ENCODE measurements at places on chromosomes 2 and 18. TPM values are rescaled to one million over a fixed set of nuclear protein-coding genes. Genes with fewer than 3 reads are reported as not detected.
A peak's percentile ranks its signal among the peaks of the same experiment; 100 is the strongest.

GRCh38 chr2:86487062-86487461, 45.9 kb downstream of the KDM3A start:
- no peaks in the 10 kb centered on the region for H3K4me1 ChIP-seq
- H3K4me3 ChIP-seq, result no peak overlapping the region
- H3K27me3 ChIP-seq, result no peaks in the 10 kb centered on the region
- H3K36me3 ChIP-seq, result peaks cover 10% of the 10 kb centered on the region
- DNase-seq, result no peak

DNA sequence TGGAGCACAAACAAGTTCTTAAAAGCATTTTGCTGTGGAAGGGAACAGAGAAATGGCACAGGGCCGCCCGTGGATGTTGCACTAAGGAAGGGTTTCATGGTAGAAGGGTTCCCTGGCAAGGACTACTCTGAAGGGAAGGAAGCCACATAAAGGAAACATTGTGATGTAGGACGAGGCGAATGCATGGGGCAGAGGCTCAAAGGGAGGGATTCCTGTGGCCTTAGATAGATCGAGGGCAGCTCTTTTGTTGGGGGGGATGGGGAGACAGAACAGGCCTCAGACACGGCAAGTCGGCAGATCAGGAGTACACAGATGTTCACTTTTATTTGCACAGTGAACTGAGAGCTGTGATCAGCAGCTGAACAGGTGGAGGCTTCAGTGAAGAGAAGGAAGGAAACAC, 205.4 kb downstream of the SNTG2 start:
- no peaks in the 10 kb centered on the region for H3K4me1 ChIP-seq
- H3K27me3 ChIP-seq, result no peaks in the 10 kb centered on the region
- H3K27ac ChIP-seq, result no peak overlapping the region

GRCh38 chr2:32825291-32825712, 121.5 kb upstream of the LTBP1 start:
- H3K4me3 ChIP-seq, result no peak overlapping the region
- no peaks in the 10 kb centered on the region for H3K36me3 ChIP-seq
- no peaks in the 10 kb centered on the region for H3K4me1 ChIP-seq
- DNase-seq, result no peak
- H3K27ac ChIP-seq, result no peak overlapping the region

DNA sequence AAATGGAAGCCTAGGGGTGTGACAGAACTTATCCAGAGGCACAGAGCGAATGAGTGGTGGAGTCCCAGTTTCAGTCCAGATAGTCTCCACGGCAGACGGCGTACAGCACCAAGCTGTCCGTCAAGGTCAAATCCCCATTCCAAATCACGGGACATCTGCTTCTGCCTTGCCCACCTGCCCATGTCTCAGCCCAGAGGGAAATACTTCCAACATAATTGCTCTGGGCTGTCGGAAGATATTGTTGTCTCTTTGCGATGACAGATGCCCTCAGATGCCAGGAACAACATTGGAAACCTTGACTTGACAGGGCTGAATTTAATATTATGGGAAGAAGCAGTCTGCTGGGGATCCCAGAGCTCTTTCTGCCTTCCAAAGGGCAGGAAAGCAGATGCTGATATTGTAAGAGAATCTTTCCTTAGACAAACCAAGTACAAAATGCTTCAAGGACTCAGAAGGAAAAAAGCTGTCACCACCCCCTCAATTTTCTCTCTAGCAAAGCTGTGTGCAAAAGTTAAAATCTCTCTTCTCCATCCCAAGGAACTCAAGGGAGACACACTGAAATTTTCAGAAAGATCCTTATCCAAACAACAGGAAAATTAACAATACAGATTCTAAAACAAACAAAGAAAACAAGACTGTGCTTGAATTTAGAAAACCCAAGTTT, 364.0 kb downstream of the LRATD1 start:
- no peak for DNase-seq
- H3K36me3 ChIP-seq, result no peaks in the 10 kb centered on the region
- no peaks in the 10 kb centered on the region for H3K4me1 ChIP-seq
- no peaks in the 10 kb centered on the region for H3K27me3 ChIP-seq
- H3K27ac ChIP-seq, result no peak overlapping the region

DNA sequence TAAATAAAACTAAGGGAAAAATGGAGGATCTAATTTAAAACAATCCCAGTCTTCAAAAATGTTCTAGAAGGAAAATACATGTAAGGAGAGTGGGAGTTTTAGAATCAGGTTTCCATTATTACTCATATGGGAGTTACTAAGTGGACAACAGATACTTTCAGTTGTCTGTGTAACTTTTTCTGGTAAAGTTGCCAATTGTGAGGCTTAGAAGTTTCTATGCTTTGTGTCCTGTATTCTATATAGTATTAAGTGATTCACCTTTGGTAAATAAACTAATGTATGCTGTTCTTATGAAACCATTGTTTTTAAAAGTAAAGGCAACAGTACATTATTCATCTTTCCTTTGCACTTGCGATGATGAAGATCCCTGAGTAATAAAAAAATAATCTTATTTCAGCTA, 274.9 kb downstream of the NR4A2 start:
- DNase-seq, result no peak
- H3K4me3 ChIP-seq, result no peak overlapping the region
- H3K36me3 ChIP-seq, result no peaks in the 10 kb centered on the region
- no peaks in the 10 kb centered on the region for H3K27me3 ChIP-seq
- no peaks in the 10 kb centered on the region for H3K4me1 ChIP-seq

GRCh38 chr18:61360404-61361383, 27.5 kb downstream of the CDH20 start:
- peak; percentile 13 for DNase-seq
- H3K27me3 ChIP-seq, result no peaks in the 10 kb centered on the region
- no peak overlapping the region for H3K4me3 ChIP-seq
- no peaks in the 10 kb centered on the region for H3K36me3 ChIP-seq
- no peak overlapping the region for H3K27ac ChIP-seq
- H3K4me1 ChIP-seq, result peaks cover 6% of the 10 kb centered on the region

DNA sequence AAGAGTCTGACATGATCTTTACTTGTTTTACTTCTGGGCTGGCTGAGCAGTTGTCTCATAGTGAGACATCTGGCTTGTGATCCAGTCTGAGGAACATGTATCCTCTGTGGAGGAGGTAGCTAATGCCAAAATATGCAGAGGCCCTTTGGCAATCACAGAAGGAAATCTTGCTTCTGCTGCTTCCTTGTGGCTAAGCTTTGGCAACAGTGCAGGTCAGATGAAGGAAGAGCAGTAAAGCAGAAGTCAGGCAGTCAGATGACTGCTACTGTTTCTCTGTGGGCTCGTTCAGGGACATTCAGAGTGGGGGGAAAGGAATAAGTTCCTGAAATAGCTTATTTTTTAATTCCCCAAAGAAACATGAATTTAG, 22.3 kb downstream of the DOK1 start:
- no peak overlapping the region for H3K4me3 ChIP-seq
- DNase-seq, result no peak
- H3K36me3 ChIP-seq, result no peaks in the 10 kb centered on the region

- H3K36me3 ChIP-seq, result no peaks in the 10 kb centered on the region
- no peak overlapping the region for H3K27ac ChIP-seq
- H3K4me3 ChIP-seq, result no peak overlapping the region
- H3K4me1 ChIP-seq, result no peaks in the 10 kb centered on the region
- DNase-seq, result no peak
Observed at GRCh38 chr2:120624738-120625446, 110.8 kb upstream of the GLI2 start.

DNA sequence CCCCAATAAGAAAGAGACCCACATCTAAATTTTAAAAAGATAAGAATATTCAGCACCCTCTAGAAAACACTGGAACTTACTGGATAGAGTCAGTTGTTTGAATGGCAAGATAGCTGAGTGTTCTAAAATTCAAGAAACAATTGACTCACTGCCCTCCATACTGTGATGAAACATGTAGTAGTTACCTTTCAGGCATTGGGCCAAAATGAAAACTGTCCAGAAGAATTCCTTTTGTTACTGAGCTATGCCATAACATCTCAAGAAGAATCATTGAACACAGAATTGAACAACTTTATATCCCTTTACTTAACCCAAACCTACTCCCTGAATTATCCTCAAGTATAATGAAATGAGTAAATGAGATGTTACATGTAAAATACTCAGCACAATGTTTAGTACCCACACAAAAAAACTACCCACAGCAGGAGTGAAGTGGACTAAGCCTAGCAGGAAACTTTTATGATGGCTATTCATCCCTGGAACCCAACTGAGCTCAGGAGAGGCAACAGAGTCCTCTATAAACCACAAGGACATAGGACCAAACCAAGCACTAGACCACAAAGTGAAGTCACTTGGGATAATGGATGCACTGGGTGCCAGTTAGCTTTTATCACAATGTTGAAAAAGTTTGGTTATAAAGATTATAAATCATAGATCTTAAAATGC, 32.7 kb downstream of the RBM43 start:
- H3K27ac ChIP-seq, result no peak overlapping the region
- no peak overlapping the region for H3K4me3 ChIP-seq
- no peaks in the 10 kb centered on the region for H3K36me3 ChIP-seq
- H3K27me3 ChIP-seq, result no peaks in the 10 kb centered on the region

DNA sequence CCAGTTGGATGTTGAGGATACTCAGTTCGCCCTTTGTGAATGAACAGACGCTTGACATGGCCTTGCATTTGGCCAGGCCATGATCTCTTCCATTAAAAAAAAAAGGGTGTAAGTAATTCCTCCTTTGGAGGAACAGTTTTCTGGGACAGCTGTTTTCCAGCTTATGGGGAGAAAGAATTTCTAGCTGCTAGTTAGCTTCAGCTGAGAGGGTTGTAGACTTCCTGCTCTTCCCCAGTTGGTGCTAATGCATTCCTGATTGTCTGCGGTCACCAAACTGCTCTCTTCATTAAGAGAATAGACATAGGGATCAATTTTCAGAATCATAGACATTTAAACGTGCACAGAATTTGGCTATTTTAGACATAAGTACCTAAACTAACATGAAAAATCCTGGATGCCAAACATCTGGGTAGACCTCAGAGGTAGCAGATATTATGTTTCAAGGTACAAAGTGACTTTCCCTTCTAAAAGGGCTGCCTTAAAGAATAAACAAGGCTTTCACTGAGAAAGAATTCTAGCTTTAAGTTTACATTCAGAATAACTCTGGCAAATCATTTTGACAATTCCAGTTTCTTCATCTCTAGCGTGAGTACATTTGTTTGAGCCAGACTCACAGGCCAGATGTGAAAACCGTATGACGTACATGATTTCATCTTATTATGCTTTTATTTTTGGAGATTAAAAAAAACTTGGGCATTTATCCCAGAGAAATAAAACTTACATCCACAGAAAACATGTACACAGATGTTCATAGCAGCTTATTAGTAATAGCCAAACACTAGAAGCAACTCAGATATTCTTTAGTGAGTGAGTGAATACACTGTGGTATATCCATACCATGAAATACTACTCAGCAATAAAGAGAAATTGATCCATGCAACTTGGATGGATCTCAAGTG, 71.2 kb downstream of the MAIP1 start:
- no peaks in the 10 kb centered on the region for H3K36me3 ChIP-seq
- no peak for DNase-seq
- H3K4me3 ChIP-seq, result no peak overlapping the region

DNA sequence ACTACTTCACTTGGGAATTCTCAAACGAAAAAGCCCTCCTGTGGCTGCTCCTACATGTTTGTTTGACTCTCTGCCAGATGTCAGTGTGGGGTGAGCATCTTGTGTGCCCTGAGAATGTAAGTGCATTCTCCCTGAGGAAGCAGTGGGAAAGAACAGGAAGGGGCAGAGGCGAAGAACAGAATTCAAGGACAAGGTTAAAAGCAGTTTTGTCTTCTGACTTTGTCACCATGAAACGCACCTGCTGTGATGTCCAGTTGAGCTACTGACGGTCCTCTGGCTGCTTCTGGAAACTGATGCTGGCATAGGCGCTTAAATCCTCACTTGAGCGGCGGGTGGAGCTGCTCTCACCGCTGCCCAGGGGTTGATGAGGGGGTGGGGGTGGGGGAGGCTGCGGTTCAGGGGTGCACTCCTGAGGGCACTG, 4.9 kb downstream of the IRS1 start:
- H3K36me3 ChIP-seq, result no peaks in the 10 kb centered on the region
- no peak overlapping the region for H3K27ac ChIP-seq
- no peak overlapping the region for H3K4me3 ChIP-seq
- peaks cover 6% of the 10 kb centered on the region for H3K4me1 ChIP-seq
- no peaks in the 10 kb centered on the region for H3K27me3 ChIP-seq

DNA sequence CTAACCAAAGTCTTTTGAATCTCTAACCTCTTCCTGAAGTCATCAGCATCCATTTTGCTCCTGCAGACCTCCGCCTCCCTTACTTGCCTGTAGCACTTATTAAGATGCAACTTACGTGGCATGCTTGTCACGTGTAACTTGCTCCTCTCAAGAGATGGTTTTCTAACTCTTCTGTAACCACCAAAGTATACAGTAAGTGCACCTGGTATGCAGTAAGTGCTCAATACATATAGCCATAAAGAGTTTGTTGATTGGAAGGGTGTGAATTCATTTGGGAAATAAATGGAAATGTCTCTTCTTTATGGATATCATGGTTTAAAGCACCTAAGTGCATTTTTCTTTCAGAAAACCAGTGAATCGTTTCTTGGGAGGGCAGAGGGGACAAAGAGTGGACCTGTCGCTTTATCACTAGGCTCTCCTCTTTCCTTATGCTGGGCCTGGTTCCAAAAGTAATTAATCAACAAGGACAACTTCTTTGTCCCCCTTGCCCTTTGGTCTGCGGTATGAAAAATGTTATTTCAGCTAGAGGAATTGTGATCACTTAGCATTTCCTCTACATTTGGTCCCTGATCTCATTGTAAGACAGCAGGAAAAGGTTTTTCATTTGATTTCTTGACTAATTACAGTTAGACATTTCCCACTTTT, 370.0 kb upstream of the SPRED2 start:
- H3K4me1 ChIP-seq, result no peaks in the 10 kb centered on the region
- no peaks in the 10 kb centered on the region for H3K36me3 ChIP-seq
- no peak overlapping the region for H3K27ac ChIP-seq

DNA sequence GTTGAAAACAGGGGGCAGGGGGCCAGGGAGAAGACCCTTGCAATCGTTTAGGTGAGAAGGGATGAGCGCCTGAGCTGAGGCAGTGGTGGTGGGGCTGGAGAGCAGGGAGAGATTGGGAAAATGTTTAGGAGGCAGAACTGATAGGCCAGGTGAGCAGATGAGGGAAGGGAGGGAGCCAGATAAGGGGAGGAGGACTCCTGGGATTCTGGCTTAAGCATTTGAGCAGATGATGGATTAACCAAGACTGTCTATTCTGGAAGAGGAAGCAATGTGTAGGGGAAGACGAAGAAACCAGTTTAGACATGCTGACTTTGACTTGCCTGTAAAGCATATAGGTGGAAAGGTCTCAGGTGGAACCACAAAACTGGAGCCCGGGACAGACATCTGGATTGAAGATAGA, 49.9 kb upstream of the ASPRV1 start:
- no peaks in the 10 kb centered on the region for H3K27me3 ChIP-seq
- H3K36me3 ChIP-seq, result no peaks in the 10 kb centered on the region
- no peak overlapping the region for H3K4me3 ChIP-seq

Gene HOXD11
- not detected for total RNA-seq

Gene ARHGAP25
- total RNA-seq, result 1.0 TPM

Gene TRIM43
- total RNA-seq, result not detected

Gene ANKRD53
- not detected for total RNA-seq

Gene TRPM8
- total RNA-seq, result not detected

Gene SERPINB11
- total RNA-seq, result not detected

Gene GAL3ST2
- total RNA-seq, result 0.48 TPM

Gene ITGB6
- total RNA-seq, result not detected

Measured in GM12878 (cell line).